NCI-H146 (cell line): ENCODE measurements at places on chromosomes 7 and 10.

DNA sequence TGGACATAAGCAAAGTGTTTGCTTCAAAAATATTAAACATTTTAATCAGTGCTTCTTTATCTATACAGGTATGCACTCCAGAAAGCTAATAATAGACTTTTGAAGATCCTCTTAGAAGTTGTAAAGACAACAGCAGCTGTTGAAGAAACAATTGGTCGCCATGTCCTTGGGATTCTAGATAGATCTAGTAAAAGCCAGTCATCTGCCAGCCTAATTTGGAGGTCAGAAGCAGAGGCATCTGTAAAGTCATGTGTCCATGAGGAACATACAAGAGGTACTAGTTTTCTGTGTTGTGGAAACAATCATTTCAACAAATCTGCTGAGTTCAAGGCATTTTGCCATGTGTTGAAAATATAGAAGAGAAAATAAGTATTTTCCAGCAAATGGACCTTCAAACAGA lies 89.3 kb downstream of the CYP51A1 start:
- no peak for DNase-seq

DNA sequence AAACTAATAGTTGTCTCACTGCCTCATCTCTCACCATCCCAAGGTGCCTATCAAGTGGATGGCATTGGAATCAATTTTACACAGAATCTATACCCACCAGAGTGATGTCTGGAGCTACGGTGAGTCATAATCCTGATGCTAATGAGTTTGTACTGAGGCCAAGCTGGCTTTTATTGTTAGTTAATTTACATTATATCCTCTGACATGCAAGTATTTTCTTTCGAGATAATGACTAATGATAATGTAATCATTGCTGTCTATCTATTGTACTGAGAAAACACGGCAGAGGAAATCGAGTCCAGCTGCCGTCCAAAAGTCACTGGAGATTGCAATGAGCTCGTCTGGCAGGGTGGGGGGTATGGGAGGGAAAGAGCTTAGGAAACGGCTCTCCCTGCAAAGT lies 172.4 kb upstream of the LANCL2 start:
- DNase-seq = no peak

DNA sequence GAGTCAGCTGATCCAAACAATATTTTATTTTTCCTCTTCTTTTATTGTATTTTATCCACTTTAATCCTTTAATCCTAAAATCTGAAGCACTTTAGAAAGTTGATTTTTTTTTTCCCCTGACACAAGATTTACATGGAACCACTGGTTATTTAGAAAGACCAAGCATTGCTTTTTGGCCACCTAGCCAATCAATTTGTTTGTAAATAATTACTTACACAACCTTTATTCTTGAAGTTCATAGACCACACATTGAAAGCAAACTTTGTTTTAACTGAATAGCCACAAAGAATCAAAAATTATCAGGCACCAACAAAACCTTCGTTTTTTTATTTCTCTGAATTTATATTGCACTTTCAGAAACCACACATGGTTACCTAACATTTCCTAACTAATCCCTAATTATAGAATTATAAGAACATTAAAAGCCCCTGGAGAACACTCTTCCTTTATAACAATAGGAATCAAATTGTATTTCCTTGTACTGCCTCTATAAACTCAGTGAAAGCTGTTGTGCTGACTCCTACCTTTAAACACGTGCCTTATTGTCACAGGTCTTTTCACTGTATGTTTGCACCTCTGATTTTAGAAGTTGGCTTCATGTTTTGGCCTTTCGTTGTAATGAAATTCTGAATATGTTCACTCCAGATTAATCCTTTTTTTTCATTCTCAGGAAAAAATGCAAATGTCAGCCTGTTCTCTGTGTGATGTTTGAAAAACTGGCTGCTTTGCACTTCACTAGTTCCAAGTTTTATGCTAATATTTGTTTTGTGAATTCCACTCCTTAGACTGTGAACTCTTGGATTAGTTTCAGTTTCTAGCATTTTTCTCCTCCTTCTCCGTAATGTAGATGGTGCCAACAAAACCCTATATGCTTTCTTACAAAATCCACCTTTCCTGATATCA lies 1511.9 kb downstream of the REEP3 start:
- DNase-seq = no peak

- no peak for DNase-seq
These were observed 2.2 kb upstream of the RAMP3 start for GRCh38 chr7:45155357-45155900.

DNA sequence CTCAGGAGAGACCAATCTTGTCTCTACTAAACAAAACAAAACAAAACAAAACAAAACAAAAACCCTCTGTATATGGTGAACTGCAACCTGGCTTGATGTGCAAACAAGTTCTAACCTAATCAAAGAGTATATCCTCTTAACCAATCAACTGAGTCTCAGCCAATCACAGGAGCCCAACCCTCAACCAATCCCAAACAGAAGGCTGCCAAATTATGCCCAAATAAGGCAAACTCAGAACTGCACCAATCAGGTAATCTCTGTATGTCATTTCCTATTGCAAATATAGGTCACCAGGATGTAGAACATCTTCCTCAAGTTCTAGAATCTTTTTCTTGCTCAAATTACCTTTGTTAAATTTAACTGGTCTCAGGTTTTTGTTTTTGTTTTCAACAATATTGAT lies 5.2 kb downstream of the FAM133B start:
- no peak for DNase-seq

GRCh38 chr10:1048349-1048731 lies 579 bp downstream of the IDI1 start:
- DNase-seq = no peak

GRCh38 chr10:67785098-67785497 lies 52.9 kb downstream of the DNAJC12 start:
- DNase-seq = peak; percentile 76

DNA sequence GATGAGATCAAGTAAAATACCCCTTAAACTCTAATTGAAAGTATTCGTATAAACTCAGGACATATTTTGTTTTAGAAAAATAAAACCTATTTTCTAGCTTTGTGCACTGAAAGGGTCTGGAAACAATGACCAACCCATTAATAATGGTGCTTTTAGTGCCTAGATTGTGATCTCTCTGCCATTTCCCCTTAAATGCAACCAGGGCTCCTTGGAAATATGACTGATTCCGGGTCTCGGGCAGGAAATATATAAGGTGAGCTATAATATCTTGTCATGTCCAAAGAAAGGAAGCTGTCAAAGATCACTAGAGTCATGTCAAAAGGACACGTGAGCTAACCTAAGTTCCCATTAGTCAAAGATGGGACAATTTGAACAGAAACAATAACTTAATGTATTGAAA lies 12.4 kb upstream of the ADAM12 start:
- no peak for DNase-seq

- DNase-seq = no peak
These were observed 390.0 kb downstream of the EXOC4 start for GRCh38 chr7:133642907-133643306.

DNA sequence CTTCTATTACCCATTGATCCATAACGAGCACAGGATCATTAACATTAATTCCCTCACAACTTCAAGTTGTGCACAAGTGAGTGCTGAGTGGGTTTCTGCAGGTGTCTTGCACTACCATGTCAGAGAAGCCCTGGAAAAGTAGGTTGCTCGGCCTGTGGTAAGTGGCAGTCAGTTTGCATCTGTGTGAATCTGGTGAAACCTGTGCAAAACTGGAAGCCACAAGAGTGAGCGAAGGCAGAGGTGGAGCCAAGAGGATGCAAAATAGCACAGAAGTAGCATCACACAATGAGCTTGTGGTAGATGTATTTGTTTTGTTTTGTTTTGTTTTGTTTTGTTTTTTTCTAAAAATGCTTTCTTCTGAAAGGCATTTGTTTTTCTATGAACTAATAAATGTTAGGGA lies 181.5 kb downstream of the THSD7A start:
- no peak for DNase-seq

DNA sequence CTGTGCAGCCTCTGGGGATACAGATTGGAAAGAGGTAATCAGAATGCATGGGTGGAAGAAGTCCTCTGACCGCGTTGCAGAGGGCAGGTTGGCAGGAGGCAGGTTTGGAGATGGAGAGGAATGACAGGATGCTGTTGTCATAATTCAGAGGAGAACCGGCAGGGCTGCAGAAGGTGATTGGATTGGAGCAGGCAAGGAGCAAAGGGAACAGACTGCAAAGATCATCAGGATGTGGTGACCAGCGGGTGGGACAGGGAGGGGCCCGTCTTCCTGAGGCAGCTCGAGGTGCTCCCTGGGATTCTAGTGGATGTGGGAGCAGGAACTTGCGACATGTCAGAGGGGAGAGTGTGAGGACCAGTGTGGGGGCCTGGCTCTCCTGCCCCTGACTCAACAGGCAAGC lies 78.5 kb upstream of the PPIF start:
- no peak for DNase-seq

DNA sequence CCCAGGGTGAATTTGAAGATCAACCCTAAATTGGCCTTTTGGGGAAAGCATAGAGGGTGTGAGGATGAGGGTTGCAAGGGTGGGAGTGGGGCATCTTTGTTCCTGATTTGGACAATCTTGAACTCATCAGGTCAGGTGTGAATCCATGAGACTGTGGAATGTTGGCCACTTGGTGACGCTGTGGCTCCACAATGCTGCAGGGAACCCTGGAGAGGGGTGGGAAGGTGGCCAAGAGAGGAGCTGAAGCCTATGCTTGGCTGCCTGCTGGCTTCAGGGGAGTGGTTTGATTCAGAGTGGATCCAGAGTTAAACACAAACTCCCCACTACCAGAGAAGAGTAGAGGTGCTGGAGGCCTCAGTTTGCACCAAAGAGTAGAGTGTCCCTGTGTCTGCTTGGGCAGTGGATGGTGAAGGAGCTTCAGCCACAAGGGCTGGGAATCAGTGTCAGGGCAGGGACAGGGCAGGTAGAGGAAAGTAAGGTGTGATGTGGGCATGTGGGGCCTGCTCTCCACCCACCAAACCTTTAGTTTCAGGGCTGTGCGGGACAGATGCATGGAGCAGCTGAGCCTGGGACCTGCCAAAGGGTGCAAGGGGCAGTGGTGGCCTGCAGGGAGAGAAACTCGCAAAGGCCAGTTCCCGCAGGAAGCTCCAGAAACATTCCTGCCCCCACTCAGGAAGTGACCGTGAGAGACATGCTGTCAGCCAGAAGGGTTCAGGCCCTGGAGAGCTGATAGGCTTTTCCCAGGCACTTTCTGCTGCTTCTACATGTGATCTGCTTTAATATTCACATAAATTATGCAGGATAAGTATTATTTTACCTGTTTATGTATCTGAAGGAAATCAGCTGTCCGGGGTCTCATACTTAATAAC lies 81.0 kb upstream of the PRSS58 start:
- no peak for DNase-seq

DNA sequence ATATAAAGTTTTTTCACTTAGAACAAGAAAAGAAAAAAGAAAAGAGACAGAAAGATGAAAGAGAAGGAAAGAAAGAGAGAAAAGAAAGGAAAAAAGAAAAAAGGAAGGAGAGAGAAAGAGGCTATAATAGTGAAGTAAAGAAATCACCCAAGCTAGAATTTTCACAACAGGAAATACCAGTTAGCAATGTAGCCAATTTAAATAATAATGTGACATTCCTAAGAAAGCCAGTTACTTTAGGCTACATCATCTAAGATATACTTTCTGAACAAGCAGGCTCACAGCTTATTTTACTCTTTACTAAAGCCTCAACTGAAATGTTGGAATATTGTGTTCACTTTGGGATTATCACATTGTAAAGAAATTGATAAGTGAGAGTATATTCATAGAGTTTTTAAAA lies 53.6 kb downstream of the GPR37 start:
- DNase-seq = no peak

DNA sequence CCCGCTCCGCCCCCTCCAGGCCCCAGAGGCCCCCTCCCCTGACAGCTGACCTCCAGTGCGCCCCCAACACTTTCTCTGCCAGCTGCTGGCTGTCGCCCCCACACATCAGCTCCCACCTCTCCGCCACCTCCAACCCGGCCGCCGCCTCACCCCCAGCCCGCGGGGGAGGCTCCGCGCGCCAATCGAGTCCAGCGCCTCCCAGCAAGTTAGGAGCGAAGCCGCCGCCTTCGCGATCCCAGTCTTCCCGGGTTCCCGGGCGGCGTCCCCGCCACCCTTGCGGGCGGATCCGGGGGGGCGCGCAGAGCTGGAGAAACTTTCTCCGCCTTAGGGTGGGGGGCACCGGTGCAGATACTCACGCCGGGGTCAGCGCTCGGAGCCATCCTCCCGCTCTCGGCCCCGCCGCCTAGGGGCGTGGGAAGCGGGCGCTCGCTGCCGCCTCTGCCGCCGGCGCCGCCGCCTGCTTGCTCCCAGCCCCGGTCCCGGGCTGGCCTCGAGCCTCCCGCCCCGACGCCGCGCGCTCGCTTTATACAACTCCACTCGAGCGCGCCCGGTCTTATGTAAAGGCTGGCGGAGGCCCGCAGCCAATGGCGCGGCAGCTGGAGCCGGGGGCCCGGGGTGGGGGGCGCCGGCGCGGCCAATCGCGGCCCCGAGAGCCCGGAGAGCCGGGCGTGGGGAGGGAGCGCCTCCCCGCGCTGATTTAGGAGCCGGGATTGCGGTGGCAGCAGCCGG lies at the start of gene CRTAC1:
Gene CRTAC1, minus strand, starts transcription at position 529 of the 729 bp plus-strand sequence. Its CDS starts 149 bp downstream, at position 380.
- DNase-seq = peak; percentile 77
